ENCODE measurements at places on chromosomes 5 and 9.

- no peak for DNase-seq
Observed at GRCh38 chr9:120921661-120922181, 4.9 kb downstream of the TRAF1 start.

GRCh38 chr9:127917603-127918002, 762 bp upstream of the ST6GALNAC4 start:
- DNase-seq, result no peak

GRCh38 chr9:126114409-126114760, 212.2 kb upstream of the MVB12B start:
- no peak for DNase-seq

GRCh38 chr5:1879292-1880263, 3.1 kb downstream of the IRX4 start:
- no peak for DNase-seq

DNA sequence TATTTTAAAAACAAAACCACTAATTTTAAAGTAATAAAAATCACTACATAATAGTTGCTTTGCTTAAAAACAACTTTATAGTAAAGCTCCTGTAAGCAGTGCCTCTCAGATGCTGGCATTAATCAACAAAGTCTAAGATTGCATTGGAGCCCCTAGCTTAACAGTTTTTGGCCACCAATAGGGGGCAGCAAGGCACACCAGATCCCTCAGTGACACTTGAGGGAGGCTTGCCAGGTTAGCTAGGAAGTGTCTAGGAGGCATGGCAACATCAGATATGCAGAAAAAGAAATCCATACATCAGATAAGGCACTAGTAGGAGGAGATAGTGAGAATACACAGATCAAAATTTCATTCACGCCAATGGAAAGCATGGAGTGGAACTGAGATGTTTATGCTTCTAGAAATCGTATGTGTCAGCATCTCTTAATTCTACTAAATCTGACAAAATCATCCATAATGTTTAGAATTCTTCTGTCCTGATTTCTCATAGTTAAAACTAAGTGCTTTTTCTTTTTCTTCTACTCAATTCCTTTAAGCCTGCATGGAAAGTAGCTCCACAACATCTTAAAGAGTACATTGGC, 73.6 kb upstream of the PAM start:
- DNase-seq, result peak; percentile 62

- DNase-seq, result peak; percentile 62
Observed at GRCh38 chr9:91775011-91775707, 174.9 kb downstream of the ROR2 start.

- DNase-seq, result no peak
Observed at GRCh38 chr9:130927995-130928900, 10.8 kb downstream of the FIBCD1 start.

GRCh38 chr5:140870221-140871201, 1.8 kb downstream of the PCDHA11 start:
- DNase-seq, result no peak

DNA sequence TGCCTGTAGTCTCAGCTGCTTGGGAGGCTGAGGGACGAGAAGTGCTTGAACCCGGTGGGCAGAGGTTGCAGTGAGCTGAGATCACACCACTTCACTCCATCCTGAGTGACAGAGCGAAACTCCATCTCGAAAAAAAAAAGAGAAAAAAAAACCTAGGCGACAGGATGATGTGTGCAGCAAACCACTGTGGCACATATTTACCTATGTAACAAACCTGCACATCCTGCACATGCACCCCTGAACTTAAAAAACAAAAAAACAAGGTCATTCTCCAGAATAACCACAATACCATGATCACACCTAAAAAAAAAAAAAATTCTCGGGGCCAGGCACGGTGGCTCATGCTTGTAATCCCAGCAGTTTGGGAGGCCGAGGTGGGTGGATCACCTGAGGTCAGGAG, 7.5 kb upstream of the DOLPP1 start:
- DNase-seq, result no peak

GRCh38 chr5:134517553-134517952, 7.9 kb upstream of the JADE2 start:
- DNase-seq, result no peak

- DNase-seq, result no peak
Observed at GRCh38 chr5:9954869-9955268, 294.8 kb downstream of the ATPSCKMT start.

- DNase-seq, result no peak
Observed at GRCh38 chr5:158123595-158123994, 264.6 kb upstream of the CLINT1 start.

GRCh38 chr5:57324181-57324580, 150.3 kb downstream of the GPBP1 start:
- no peak for DNase-seq

GRCh38 chr5:138515556-138516245, 27.3 kb downstream of the ETF1 start:
- no peak for DNase-seq

- no peak for DNase-seq
Observed at GRCh38 chr9:106312906-106313305, 550.1 kb upstream of the ZNF462 start.

DNA sequence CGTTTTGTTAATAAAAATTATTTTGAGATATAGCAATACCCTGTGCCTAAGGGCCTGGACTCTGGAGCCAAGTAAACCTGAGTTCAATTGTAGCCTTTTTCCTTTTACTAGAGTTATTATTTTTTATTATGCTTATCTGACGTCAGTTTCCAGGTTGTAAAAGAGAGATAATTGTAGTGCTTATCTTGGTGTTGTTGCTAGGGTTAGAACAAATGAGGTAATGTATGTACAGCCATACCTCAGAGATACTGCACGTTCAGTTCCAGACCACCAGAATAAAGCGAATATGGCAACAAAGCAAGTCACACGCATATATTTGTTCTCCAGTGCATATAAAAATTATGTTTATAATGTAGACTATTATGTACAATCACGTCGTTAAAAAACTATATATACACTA, 215.0 kb downstream of the VPS13A start:
- no peak for DNase-seq

DNA sequence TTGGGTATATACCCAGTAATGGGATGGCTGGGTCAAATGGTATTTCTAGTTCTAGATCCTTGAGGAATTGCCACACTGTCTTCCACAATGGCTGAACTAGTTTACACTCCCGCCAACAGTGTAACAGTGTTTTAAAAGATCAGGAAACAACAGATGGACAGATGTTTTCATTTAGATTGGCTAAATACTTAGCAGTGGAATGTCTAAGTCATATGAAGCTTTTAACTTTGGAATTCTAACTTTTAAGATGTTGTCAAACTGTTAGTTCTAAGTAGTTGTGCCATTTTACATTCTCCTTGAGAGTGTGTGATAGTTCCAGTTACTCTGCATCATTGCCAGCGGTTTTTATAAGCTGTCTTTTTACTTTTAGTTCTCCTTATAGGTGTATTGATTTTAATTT, 688.8 kb downstream of the SEMA5A start:
- DNase-seq, result no peak

DNA sequence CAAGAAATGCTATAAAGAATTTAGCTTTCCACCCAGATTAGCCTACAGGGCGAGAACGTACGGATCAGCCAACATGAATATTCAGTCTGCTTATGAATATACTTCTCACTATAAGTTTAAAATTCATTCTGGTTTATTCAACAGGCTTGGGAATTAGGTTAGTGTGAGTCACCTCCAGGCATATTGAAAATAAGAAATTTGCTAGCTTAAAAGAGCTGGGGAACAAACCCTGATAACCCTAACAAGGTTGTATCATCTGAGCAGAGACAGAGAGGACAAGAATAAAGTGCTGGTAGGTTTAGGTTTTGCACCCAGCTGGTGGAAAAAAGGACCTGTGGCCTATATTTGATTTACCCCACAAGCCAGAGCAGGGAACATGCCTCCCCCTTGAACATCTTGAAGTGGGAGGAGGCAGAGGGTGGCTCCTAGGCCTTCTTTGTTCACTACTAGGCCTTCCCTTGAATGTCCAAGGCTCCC, 12.3 kb downstream of the FNBP1 start:
- DNase-seq, result no peak

- DNase-seq, result no peak
Observed at GRCh38 chr9:99885747-99886146, 20.7 kb upstream of the STX17 start.

GRCh38 chr9:74804018-74804385, 83.7 kb downstream of the TRPM6 start:
- no peak for DNase-seq

- DNase-seq, result no peak
Observed at GRCh38 chr9:137295849-137296669, 6.0 kb downstream of the NRARP start.

GRCh38 chr5:50655810-50656205, 10.6 kb upstream of the PARP8 start:
- DNase-seq, result no peak

DNA sequence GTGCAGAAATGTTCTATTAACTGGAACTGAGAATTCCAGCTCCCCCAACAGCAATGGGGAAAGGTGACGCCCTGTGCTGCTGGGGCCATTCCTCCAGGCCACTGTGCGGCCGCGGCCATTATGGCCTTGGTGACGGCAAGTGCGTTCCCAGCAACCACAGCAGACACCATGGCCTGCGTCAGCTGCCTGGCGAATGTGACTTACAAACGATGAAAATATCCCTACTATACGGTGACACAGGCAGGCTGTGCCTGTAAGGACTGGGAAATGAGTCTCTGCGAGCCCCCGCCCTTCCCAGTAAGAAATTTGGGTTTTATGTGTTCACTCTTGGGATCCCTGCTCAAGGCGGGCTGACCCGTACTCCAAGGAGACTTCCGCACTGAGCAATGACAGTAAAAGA, 20.6 kb downstream of the CLPTM1L start:
- no peak for DNase-seq

DNA sequence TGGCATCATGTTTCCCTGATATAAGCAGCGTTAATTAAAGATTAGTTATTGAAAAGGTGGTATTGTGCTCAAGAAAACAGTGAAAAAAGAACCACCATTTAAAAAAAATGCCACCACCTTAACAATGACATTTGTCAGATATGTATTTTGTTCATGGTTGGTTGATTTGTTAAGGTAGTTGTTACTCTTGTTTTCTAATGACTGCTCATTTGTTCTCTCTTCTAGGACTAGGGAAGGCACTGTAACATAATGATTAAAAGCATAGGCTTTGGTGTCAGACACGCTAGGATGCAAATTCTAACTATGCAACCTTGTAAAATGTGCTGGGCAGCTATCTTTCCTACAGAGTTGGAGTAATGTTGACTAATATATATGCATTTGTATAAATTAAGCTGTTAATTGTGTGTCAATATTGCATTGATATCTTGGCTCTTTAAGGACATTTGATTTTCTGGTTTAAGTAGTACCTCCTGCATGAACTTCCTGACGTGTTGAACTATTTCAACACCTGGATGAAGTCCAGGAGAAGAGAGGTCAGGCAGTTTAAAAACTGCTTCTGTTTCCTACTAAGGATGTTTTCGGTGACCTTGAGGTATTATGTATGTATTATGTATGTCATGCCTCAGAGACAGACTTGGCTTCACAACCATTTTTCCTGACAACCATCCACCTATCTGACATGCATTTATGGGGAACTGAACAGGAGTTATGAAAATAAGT, 77.8 kb downstream of the MUSK start:
- DNase-seq, result no peak

DNA sequence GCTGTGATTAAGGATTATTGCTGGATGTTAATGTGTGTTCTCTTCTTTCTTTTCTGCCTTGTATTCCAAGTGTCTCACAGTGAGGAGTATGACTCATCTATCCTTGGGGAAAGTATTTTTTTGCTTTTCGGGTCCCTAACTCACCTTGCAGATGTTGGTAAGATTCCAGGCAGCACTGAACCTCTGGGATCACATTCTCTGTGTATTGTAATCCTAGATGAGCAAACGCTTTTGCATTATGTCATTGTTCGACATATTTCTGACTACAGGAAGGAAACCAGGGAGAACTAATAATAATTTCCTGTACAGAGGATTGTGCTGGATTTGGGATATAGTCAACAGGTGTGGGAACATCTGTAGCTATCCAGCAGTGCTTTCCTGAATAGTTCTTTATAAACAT, 246.1 kb upstream of the TUT7 start:
- DNase-seq, result no peak

DNA sequence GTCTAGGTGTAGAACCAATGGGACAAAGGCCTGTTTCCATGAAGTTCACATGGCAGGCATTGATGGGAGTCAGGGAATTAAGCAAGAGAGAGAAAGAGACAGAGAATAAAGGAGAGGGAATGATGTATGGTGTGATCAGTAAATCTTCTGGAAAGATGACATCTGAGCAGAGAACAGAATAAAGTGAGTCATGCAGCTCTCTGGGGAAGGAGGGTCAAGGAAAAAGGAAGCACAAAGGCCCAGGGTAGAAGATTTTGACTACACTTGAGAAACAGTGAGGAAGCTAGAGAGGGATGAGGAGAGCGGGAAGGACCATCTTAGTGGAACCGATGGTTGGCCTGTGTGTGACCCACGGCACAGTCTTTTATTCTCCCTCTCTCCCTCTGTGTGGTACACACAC, 425.9 kb downstream of the SPOCK1 start:
- DNase-seq, result no peak

- DNase-seq, result no peak
Observed at GRCh38 chr5:170216257-170216864, 16.4 kb upstream of the C5orf58 start.

DNA sequence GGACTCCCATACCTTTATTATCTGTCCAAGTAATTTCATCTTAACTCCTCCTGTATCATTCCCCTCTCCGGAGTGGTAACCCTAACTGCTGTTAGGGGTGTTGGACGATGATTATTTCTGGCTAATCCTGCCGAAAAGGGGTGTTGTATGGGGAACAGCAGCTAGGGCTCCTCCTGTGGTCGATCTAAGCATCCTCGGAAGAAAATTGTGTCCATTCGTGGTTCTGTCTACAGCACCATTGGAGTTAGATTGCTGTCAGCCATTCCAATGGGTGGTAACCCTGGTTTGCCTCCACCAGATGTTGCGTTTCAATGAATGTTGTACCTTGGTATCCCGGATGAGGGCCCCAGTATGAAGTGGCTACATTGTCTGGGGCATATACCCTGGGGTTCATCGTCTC, 35.6 kb upstream of the LMNB1 start:
- DNase-seq, result no peak

DNA sequence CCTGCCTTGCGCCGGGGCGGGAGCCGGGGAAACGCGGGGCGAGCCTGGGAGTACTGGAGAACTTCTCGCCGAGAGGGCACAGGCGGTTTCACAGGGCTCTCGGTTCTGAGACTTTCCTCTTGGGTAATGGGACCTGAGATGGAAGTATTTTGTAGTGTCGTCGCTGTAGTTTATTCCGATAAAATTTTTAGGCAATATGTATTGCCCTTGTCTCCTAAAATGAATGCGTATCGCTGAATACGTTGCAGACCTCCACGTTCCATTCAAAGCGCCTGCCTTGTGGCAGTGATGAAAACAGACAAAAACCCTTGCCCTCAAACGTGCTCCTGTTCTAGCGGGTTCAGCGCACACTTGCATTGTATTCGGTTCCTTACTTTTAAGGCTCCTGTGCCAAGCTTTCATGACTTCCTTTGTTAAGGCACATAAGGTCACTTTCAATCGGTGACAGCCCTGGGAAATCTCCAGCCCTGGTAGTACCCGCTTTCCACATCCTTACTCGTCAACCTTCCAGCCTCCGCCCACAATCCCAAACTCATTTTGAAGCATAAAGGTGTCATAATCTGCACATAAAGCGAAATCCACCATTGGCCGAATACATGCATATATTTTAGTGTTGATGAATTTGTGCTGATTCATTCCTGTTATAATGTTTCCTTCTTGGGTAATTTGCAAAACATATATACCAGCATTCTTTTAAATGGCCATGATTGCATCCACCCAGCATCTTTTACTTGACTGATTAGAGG, 694 bp downstream of the RMI1 start:
- peak; percentile 28 for DNase-seq

- DNase-seq, result no peak
Observed at GRCh38 chr5:76718880-76719279, 3.0 kb downstream of the F2R start.

- no peak for DNase-seq
Observed at GRCh38 chr9:100587375-100587774, 9.5 kb downstream of the CAVIN4 start.

Measured in CD4-positive, alpha-beta T cell treated with Interleukin-2 at 100 ng/mL for 4 hours (primary cell).